ENCODE measurements at places on chromosomes 6 and 20. TPM values are rescaled to one million over a fixed set of nuclear protein-coding genes. Genes with fewer than 3 reads are reported as not detected.

CALHM4 gene
- not detected for total RNA-seq

PCNA gene
- 45.7 TPM for total RNA-seq

NINL gene
- 46.6 TPM for total RNA-seq

DCDC2 gene
- 1.3 TPM for total RNA-seq

GRM1 gene
- total RNA-seq, result 25.0 TPM

ZBTB46 gene
- 20.3 TPM for total RNA-seq

HLA-DRB1 gene
- 1.6 TPM for total RNA-seq

HCRTR2 gene
- 14.1 TPM for total RNA-seq

SYCP2 gene
- 5.3 TPM for total RNA-seq
